ENCODE measurements at places on chromosomes 7 and 10.

DNA sequence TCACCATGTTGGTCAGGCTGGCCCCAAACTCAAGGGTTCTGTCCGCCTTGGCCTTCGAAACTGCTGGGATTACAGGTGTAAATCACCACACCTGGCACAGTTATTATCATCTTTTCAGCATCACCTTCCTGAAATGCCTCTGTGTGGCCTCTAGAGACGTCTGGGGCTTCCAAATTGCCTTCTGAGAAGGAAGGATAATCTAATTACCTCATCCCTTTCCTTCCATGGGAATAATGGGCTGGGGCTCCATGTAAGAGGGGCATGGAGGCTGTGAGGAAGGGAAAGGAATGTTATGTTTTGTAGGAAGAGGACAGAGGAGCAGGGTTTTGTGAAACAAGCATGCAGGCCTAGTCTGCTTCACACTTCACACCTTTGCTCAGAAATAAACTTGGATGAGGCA is 22.2 kb upstream of the PODXL start:
- no peak for DNase-seq

DNA sequence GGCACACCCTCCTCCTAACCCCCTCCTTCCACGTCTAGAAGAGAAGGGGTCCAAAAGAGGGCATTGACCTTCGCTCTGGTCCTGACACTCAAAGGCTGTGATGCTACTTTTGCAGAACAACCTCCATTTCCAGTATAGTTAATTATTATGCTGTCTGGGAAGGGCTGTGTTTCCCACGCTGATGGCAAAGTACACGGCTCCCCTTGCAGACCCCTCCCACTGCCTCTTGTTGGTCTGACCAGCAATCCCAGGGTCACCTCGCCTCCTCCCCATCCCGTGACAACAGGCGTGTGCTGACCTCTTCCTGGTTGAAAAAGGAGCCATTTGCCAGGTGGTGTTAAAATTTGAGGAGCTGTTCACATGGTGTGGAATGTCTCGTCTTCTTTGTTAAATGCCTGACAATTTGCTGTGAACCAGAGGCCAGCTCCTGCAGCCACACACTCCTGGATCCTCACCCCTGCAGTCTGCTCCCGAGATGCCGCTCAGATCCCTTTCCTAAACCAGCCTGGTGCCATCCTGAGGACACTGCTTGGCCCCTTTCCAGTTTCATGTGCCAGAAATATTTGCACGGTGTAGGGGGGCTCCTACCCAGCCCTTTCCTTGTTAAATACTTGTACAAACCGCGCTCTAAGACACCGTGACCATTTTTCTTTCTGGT is 321.7 kb downstream of the WDR37 start:
- DNase-seq: no peak

DNA sequence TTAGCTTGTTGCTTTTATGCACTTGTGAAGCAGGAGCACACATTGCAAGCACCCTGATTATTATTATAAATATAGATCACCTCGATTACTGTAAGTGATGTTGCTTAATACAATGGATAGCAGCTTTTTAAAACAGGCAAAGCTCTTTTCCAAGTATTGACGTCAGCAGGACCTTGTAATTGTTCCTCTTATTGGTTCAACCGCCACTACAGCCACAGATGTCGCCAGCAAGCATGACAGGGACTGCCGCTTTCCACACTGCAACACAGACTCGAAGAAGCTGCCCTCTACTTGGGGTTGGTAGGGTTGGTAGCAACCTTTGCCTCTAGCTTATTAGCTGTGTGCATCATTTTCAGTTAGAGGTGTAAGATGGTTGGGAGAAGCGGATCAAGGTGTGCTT is 167.6 kb downstream of the ZNF365 start:
- DNase-seq: no peak

GRCh38 chr7:128103498-128104107 is 72.4 kb upstream of the LRRC4 start:
- no peak for DNase-seq

Measured in NCI-H1436 (cell line).